ENCODE measurements at places on chromosomes 4 and X.

DNA sequence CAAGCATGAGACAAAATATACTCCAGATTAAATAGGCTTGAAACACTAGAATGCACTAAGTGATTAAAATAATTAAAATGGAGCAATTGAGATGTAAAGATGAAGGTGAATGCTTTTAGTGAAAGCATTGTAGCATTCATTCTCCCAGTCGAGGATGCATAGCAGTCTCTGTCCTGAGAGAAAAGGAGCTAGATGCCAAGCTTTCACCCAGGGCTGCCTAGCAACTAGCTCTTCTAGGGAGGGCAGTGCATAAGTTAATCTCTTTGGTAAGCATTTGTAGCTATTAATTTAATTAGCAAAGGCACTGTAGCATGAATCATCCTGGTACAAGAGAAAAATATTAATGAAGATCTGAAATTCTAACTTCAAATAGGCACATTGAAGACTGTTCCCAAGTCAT is 1014.8 kb downstream of the C4orf33 start:
- DNase-seq: no peak

GRCh38 chrX:21700967-21701366 is 42.8 kb upstream of the KLHL34 start:
- DNase-seq: no peak

- no peak for DNase-seq
These were observed at the start of gene FAAH2 for GRCh38 chrX:57286507-57287251. Gene FAAH2 (plus strand): TSS chrX:57286706. CDS start chrX:57286826, 120 bp downstream.

DNA sequence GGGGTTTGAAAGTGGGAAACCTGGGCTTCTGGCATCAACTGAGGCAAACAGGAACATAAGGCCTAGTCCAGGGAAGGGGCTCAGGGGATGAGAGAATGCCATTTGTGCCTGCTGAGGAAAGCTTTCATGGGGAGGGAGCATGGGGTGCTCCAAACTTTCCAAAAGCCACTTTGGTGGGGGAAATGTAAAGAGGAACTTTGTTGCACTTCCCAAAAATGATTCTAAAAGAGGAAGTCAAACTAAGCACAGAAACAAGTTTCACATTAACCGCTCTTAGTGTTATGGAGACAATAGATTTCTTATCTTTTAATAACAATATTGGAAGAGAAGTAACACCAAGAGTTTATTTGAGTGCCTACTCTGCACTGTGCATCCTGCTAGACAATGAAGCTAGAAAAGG is 32.3 kb downstream of the GAB3 start:
- DNase-seq: no peak

Data from fibroblast of skin of left biceps (primary cell).